ENCODE measurements at places on chromosomes 7 and 10. TPM values are rescaled to one million over a fixed set of nuclear protein-coding genes. Genes with fewer than 3 reads are reported as not detected.
A peak's percentile ranks its signal among the peaks of the same experiment; 100 is the strongest.

GRCh38 chr10:34237898-34238455, 577.1 kb downstream of the PARD3 start:
- no peaks in the 10 kb centered on the region for H3K36me3 ChIP-seq
- H3K4me3 ChIP-seq: no peak overlapping the region
- H3K27ac ChIP-seq: no peak overlapping the region
- no peak for DNase-seq
- H3K27me3 ChIP-seq: no peaks in the 10 kb centered on the region

- no peak overlapping the region for H3K27ac ChIP-seq
- no peak overlapping the region for H3K4me3 ChIP-seq
- peaks cover 2% of the 10 kb centered on the region for H3K4me1 ChIP-seq
- no peaks in the 10 kb centered on the region for H3K27me3 ChIP-seq
- no peak for DNase-seq
These were observed 23.8 kb upstream of the AKR1C1 start for GRCh38 chr10:4939224-4940072.

GRCh38 chr7:16135658-16136057, 285.7 kb downstream of the CRPPA start:
- no peaks in the 10 kb centered on the region for H3K36me3 ChIP-seq
- H3K27ac ChIP-seq: no peak overlapping the region
- no peaks in the 10 kb centered on the region for H3K27me3 ChIP-seq
- H3K4me1 ChIP-seq: no peaks in the 10 kb centered on the region
- H3K4me3 ChIP-seq: no peak overlapping the region

- no peaks in the 10 kb centered on the region for H3K36me3 ChIP-seq
- H3K4me1 ChIP-seq: no peaks in the 10 kb centered on the region
- no peaks in the 10 kb centered on the region for H3K27me3 ChIP-seq
- H3K4me3 ChIP-seq: no peak overlapping the region
These were observed 184.4 kb downstream of the GRID1 start for GRCh38 chr10:86182150-86182549.

DNA sequence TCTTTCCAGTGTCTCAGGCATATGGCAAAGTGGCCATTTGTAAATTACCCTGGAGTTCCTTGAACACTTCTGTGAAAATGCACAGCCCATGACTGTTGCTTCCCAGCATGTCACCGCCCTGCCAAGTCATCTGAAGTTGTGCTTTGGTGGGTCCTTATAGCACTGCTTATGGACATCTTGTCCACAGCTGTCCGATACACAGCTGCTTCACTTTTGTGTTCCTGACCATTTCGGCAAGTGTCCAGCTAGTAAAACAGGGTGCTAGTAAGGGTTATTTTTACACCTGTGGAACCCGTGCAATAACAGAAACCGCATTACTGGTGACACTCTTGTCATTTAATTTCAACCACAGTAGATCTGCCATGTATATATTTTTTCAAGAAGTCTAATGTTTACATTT, 29.7 kb downstream of the PIP4K2A start:
- no peak overlapping the region for H3K27ac ChIP-seq
- H3K36me3 ChIP-seq: peaks cover 5% of the 10 kb centered on the region
- no peak for DNase-seq
- H3K4me1 ChIP-seq: peaks cover 23% of the 10 kb centered on the region

COL17A1 gene
- total RNA-seq: 1.9 TPM

- no peaks in the 10 kb centered on the region for H3K4me1 ChIP-seq
- no peaks in the 10 kb centered on the region for H3K36me3 ChIP-seq
- peak overlapping the region; percentile 67 for H3K27ac ChIP-seq
- H3K4me3 ChIP-seq: no peak overlapping the region
These were observed 145.2 kb downstream of the FRMD4A start for GRCh38 chr10:14185316-14186045.

TPK1 gene
- 3.1 TPM for total RNA-seq

GRCh38 chr7:152103066-152103465, 77.6 kb downstream of the GALNT11 start:
- no peaks in the 10 kb centered on the region for H3K27me3 ChIP-seq
- no peak overlapping the region for H3K4me3 ChIP-seq
- peaks cover 13% of the 10 kb centered on the region for H3K36me3 ChIP-seq

GRCh38 chr7:82605247-82605864, 161.8 kb upstream of the CACNA2D1 start:
- no peaks in the 10 kb centered on the region for H3K4me1 ChIP-seq
- H3K27ac ChIP-seq: no peak overlapping the region
- H3K36me3 ChIP-seq: no peaks in the 10 kb centered on the region
- no peak for DNase-seq
- no peak overlapping the region for H3K4me3 ChIP-seq

DNA sequence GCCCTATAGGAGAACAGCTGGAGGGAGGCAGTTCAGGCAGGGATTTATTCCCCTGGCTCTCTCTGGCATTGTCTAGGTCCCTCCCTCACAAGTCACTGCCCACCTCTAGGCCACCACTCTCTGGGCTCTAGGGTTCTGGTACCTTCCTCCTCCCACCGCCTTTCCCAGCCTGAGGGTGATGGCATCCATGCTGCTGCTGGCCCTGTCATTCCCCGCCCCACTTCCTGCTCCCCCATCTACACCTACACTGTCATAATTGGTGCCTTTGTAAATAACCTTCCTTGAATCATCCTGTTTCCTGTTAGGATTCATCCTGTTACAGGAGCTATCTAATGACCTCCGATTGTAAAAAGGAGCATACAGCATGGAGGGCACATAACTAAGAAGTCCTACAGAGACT, 303.3 kb upstream of the COBL start:
- peaks cover 10% of the 10 kb centered on the region for H3K36me3 ChIP-seq
- H3K4me3 ChIP-seq: no peak overlapping the region
- DNase-seq: no peak

GRM8 gene
- 1.2 TPM for total RNA-seq

DNA sequence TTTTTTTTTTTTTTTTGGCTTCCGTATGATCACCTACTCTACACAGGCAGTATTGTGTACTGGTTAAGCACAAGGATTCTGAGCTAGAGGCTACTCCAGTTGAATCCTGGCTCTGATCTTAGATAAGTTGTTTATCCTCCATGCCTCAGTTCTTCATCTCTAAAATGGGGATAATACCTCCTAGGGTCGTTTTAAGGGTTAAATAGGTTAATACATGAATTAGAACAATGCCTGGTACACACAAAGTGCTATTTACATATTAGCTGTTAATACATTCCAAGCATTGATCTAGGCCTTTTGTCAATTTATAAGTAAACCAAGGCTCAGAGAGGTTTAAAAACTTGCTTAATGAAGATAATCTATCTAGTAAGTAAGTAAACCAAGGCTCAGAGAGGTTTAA, 59.0 kb downstream of the ST7 start:
- no peaks in the 10 kb centered on the region for H3K27me3 ChIP-seq
- no peak for DNase-seq
- no peak overlapping the region for H3K4me3 ChIP-seq

DNA sequence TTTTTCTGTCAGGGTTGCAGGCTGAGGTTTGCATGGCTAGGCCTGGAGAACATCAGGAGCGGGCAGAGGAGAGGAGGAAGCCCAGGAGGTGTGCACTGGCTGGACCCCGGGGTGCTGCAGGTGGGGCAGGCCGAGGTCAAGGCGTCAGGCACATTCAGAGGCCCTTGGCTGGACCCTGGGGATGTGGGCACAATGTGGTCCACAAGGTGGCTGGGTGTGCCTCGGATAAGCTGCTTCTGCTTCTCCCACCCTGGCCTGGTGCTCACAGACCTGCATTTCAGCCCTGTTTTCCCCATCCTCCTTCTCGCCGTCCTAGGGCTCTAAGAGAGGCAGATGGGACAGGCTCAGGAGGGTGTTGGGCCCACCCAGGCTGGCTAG, 108.2 kb downstream of the ADCY1 start:
- H3K36me3 ChIP-seq: peaks cover 18% of the 10 kb centered on the region
- no peaks in the 10 kb centered on the region for H3K27me3 ChIP-seq
- no peak overlapping the region for H3K4me3 ChIP-seq
- H3K27ac ChIP-seq: no peak overlapping the region
- peak; percentile 22 for DNase-seq

PRSS1 gene
- total RNA-seq: not detected

GRCh38 chr7:31705377-31705776, 18.4 kb downstream of the PPP1R17 start:
- H3K4me1 ChIP-seq: no peaks in the 10 kb centered on the region
- H3K27me3 ChIP-seq: no peaks in the 10 kb centered on the region
- DNase-seq: no peak

RASSF4 gene
- 11.5 TPM for total RNA-seq

GRCh38 chr10:7513936-7514335, 103.1 kb upstream of the SFMBT2 start:
- H3K4me1 ChIP-seq: no peaks in the 10 kb centered on the region
- no peak overlapping the region for H3K4me3 ChIP-seq
- H3K27ac ChIP-seq: no peak overlapping the region
- H3K36me3 ChIP-seq: peaks cover 23% of the 10 kb centered on the region
- DNase-seq: no peak

- no peak overlapping the region for H3K4me3 ChIP-seq
- H3K36me3 ChIP-seq: no peaks in the 10 kb centered on the region
- H3K4me1 ChIP-seq: 0 out of 2 replicates have a peak, but pooled peaks cover 2% of the 10 kb centered on the region
- H3K27ac ChIP-seq: no peak overlapping the region
- no peak for DNase-seq
- H3K27me3 ChIP-seq: no peaks in the 10 kb centered on the region
These were observed 25.3 kb downstream of the IKZF1 start for GRCh38 chr7:50329775-50330174.

DNA sequence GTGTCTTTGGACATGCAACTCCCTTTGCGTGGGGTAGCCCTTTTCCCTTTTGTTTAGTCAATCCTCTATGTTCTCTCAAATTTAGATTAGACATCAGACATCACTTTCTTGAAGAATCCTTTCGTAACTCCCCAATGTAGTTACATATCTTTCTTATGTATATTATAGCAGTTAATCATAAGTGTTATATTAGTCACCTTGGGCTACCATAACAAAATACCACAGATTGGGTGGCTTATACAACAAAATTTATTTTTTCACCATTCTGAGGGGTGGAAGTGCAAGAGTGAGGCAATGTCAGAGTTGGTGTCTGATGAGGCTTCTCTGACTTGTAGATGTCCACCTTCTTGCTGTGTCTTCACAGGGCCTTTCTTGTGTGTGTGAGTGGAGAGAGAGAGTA, 105.7 kb downstream of the PHTF2 start:
- H3K27me3 ChIP-seq: no peaks in the 10 kb centered on the region
- no peak overlapping the region for H3K27ac ChIP-seq
- H3K4me1 ChIP-seq: no peaks in the 10 kb centered on the region
- DNase-seq: no peak

DNA sequence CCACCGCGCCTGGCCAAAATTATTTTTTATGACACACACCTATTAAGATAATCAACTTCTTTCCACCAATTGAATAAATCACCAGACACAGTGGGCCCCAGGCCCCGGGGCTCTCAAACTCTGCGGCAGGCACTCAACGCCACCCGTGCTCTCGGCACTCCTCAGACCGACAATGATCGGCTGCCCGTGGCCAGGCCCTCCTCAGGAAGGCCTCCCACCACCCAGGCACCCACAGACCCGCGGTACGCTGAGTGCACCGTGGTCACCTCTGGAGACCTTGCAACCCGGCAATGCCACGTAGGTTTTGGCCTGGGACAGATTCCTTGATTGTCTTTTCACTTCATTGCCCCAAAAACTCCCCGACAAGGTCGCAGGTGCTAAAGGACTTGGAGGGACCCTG, 6.9 kb downstream of the RADIL start:
- no peak overlapping the region for H3K27ac ChIP-seq
- H3K36me3 ChIP-seq: no peaks in the 10 kb centered on the region
- H3K27me3 ChIP-seq: no peaks in the 10 kb centered on the region
- no peaks in the 10 kb centered on the region for H3K4me1 ChIP-seq
- no peak overlapping the region for H3K4me3 ChIP-seq

GRCh38 chr10:128468462-128468861, 342.2 kb upstream of the MKI67 start:
- no peaks in the 10 kb centered on the region for H3K36me3 ChIP-seq
- no peak overlapping the region for H3K4me3 ChIP-seq
- H3K27me3 ChIP-seq: no peaks in the 10 kb centered on the region
- no peak for DNase-seq
- no peaks in the 10 kb centered on the region for H3K4me1 ChIP-seq
- H3K27ac ChIP-seq: no peak overlapping the region

DNA sequence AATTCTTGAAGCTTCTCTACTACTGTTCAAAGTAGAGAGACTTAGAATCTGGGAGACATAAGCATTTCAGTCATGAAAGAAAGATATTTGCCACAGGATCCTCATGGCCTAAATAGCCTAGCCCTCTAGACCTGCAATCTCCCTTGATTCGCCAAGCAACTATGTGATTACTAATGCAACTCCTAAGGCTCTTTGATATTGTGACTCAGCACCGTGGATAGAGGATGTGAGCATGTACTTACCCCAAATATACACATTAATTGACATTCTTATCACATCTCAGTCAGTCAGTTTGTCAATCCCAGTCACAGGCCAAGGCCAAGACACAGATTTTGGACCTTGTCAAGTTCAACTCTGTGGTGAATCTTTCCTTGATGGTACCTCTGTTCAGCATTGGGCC, 42.6 kb downstream of the GPR37 start:
- H3K4me1 ChIP-seq: peaks cover 8% of the 10 kb centered on the region
- no peaks in the 10 kb centered on the region for H3K27me3 ChIP-seq
- no peak overlapping the region for H3K27ac ChIP-seq
- no peak overlapping the region for H3K4me3 ChIP-seq
- DNase-seq: no peak

DNA sequence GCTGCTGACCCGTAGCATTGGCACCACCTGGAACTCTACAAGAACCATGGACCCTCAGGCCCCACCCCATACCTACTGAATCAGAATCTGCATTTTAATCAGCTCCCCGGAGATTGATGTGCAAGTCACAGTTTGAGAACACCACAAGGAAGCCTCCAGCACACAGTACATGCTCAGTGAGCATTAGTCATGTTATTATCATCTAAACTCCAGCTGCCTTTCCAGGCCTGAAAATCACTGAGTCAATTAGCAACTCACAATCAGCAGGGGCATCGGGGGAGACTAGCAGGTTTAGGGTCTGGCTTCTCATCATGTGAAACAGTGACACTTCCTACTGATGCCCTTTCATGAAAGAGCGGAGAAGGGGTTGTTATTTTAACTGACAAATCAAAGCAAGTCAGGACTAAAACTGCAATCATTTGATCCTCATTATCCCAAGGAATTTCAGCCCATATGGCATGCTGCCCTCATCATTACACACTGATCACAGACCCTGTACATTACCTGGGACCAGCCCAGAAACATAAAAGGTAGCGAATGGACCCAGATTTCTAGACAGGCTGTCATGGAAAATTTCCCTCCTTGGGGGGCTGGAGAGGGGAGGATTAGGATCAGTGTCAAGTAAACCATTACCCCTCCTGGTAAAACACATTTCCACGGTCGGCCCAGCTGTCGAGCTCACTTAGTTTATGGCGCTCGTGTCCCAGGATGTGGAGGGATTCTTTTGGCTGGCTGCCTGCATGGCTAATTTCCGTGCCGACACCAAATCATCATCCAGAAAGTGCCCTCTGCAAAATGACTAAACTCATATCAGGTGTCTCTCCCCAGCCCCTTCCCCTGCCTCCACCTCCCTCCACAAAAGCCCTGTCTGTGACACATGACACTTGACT, 122.8 kb downstream of the PRLHR start:
- no peaks in the 10 kb centered on the region for H3K27me3 ChIP-seq
- no peaks in the 10 kb centered on the region for H3K4me1 ChIP-seq
- H3K4me3 ChIP-seq: no peak overlapping the region

All from H9 (cell line).